ENCODE measurements at places on chromosomes 16 and 17.

- no peak for DNase-seq
These were observed 641.3 kb downstream of the KCNJ2 start for GRCh38 chr17:70810609-70811008.

DNA sequence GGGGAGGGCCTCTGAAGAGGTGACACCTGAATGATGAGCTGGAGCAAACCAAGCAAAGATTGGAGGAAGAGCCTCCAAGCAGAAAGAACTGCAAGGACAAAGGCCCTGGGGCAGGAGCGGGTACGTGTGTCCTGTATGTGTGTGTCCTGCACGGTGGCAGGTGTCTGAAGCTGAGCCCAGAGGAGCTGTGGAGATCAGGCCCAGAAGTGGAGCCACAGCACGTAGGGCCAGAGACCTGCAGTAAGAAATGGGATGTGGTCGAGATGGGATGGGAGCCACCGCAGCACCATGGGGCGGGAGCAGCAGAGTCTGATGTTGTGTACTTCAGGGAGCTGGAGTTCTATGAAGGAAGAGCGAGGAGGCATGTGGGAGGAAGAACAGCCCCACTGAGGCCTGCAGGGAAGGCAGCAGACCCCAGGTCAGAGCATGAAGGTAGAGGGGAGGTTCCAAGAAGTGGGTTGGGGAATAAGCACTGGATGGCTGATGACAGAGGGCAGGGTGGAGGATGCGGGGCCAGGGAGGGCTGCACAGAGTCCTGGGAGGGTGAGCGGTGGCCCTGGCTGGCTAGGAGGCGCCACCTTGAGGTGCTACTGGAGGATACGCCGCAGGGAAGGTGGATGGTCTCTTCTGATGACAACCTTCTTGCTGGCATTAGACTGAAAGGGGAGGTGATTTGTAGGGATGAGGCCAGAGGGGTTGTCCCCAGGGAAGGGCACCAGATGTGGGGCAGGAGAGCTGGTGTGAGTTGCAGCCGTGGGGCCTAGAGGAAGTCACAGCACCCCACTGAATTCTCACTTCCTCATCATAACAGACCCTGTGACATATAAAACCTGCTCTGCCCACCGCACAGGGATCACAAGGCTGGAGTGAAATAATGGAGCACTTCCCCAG lies 10.6 kb upstream of the CETP start:
- DNase-seq, result no peak

DNA sequence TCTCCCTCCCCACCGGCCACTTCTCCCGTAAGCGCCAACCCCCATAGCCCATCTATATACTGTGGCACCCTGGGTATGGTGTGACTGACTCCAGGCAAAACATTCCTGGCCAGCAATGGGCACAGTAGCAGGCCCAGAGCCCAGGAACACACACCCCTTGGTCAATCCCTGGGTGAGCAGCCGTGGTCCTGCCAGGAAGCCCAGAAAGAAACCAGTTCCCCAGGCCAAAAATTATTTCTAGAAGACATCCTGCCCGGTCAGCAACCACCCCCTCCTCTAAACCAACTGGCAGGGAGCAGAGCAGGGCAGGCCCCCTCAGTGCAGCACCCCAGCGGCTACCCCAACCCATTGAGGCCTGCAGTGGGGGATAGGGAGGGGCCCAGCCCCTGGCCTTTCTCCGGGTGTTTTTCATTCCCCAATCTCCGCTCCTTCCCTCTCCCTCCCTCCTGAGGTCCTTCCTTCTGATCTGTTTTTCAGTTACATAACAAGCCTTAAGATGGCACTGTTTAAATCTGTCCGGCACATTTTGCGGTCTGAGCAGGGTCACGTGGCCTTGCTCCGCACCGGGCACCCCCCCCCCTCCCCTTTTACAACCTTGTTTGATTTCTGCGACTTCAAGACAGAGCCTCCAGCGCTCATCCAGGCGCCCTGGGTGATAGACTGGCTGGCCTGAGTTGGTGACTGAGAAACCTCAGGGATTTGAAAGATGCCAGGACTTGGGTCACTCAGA lies 2.0 kb downstream of the NPTX1 start:
- DNase-seq, result peak; percentile 78

- no peak for DNase-seq
These were observed 25.4 kb downstream of the MPP2 start for GRCh38 chr17:43881758-43882505.

All from posterior cingulate gyrus (tissue), 11 donors.